A549 (cell line): ENCODE measurements at places on chromosomes 12 and 14.

- DNase-seq: peak; percentile 44
Observed at GRCh38 chr12:70366581-70367257, 629 bp downstream of the KCNMB4 start.

GRCh38 chr14:105883066-105884005 is 357.0 kb downstream of the TMEM121 start:
- DNase-seq: no peak

DNA sequence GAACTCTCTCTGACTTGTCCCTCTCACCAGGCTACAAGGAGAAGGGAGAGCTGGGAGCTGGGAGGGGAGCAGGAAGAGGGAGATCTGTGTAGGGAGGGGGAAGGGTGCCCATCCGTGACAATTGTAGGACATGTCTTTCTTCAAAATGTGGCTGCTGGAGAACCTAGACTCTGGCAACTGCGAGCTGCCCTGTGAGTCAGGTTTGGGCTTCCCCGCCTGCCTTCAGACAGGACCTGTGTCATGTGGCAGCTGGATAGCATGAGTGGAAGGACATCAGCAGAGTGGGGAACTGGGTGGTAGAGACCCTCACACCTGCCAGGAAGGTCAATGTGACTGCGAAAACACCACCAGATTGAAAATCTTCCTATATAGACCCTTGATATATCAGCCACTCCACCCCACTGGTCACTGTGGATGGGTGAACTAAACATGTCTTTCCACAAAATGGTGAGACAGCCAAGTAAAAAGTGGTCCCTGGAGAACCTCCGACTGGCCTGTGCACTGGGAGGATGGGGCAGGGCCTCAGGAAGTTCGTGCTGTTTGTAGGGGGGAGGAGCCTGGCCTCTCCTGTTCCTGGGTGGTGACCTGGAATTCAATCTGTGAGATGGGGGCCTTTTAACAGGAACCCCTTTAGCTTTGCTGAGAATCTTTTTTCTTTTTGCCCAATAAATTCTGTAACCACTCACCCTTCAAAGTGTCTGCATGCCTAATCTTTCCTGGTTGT is 62.2 kb upstream of the CAPRIN2 start:
- DNase-seq: no peak

- no peak for DNase-seq
Observed at GRCh38 chr14:63432888-63433552, 110.2 kb downstream of the PPP2R5E start.

- DNase-seq: no peak
Observed at GRCh38 chr12:30806989-30807694, 52.4 kb upstream of the CAPRIN2 start.

DNA sequence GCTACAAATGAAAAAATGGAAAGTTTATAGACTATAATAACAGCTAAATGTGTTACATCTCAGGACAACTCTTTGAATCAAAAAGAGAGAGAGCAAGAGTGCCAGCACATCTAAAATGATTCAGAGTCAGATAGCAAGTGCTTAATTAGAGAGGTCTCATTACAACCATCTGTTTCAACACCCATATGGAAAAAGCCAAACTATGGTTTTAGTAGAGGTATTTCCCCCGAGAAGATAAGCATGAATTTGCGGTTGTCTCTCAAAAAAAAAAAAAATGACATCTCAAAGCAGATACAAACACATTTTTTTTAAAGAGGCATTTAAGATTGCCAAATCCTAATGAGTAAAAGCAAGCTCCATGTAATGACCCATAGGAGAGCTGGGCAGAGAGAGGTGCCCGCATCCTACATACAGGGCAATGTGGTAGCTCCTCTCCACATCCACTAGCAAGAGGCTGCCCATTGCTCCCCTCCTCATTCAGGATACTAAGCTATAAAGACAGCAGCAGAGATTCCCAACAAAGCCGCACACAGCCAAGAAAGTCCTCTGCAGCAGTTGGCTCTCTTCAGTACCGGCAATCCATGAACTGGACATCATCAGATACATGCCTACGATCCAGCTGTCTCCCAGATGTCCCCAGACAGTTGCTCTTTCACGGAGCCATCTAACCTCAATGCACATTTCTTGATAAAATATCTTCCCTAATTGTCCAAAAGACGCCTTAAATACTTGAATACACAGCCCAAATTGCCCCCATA is 100.4 kb downstream of the EFCAB11 start:
- DNase-seq: no peak
